ENCODE measurements at places on chromosomes 7 and 10.
A peak's percentile ranks its signal among the peaks of the same experiment; 100 is the strongest.

GRCh38 chr7:140165422-140165821 is 11.4 kb downstream of the KDM7A start:
- DNase-seq = no peak

GRCh38 chr10:58651040-58651439 is 138.4 kb downstream of the BICC1 start:
- no peak for DNase-seq

GRCh38 chr7:25944777-25945515 is 207.1 kb upstream of the NFE2L3 start:
- DNase-seq = no peak

DNA sequence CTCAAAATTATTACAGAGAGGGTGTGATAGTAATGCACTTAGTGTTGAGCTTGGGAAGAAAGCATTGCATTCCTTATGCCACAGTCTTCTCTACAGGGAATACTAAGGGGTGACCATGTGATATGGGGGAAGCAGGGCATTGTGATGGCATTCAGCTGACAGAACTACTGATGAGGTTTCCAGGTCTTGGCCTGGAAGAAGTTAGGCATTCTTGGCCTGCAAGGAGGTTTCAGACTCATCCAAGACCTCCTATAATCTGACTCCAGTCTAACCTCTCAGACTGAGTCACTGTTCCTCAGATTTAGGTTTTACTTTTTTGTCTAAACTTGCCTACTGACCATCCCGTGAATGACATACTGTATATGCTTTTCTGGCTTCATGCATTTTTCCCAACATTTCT is 7.9 kb downstream of the STMP1 start:
- no peak for DNase-seq

GRCh38 chr10:27531336-27531847 is 27.3 kb downstream of the RAB18 start:
- no peak for DNase-seq

DNA sequence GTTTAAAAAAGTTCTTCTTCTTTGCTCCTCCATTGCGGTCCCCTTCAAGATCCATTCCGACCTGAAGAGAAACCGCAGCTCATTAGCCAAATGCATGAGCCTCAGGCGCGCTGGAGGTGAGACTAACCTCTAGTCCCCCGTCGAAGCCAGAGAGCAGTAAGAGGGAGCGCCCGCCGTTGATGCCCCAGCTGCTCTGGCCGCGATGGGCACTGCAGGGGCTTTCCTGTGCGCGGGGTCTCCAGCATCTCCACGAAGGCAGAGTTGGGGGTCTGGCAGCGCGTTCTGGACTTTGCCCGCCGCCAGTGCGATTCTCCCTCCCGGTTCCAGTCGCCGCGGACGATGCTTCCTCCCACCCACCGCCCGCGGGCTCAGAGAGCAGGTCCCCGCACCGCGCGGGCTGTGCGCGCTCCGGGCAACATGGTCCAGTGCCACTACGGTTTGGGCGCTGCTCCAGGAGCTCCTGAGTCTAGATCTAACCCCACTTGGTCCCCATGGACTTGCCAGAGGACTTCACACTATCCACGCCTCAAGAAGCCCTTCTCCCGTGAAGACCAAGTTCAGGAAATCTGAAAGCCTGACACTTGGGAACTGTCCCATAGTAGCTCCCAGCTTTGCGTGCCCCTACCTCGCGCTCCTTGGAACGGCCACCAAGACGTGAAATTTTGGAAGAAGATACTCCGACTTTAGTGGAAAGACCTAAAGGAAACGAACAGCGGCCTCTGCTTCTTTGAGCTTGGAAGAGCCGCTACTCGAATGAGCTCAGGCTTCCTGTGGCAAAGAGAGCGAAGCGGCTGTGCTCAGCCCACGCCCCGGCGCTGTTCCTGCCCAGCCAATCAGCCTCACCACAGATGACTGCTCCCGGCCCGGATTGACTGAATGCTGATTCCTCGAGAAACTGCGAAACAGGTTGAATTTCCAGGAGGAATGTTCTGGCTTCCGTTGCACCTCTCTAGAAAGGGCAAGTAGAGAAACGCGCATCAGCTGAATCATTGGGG is at the start of gene ABCB1:
Gene ABCB1, minus strand, starts transcription at position 755 of the 995 bp plus-strand sequence. Its CDS starts 700 bp downstream, at position 55.
- peak; percentile 35 for DNase-seq

GRCh38 chr7:51354897-51355296 is 38.3 kb upstream of the COBL start:
- no peak for DNase-seq

DNA sequence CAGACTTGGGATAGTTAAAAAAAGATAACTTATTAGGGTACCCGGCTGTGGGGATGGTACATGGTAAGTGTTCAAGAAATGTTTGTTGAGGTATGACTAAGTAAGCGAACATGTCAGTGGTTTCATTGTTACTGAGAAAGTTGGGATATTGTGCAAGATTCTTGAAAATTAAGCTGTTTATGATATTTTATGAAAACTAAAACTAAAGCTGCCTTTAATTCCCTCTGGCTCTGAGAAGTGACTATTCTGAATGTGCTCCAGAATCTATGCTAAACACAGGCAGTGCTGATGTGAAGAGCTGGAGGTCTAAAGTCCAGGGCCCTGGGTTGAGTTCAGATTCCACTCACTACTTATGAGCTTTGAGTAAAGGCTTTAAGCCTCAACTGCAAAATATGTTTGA is 72.9 kb downstream of the AOAH start:
- no peak for DNase-seq

- no peak for DNase-seq
Measured at GRCh38 chr10:17735166-17735941, 16.6 kb upstream of the TMEM236 start.

GRCh38 chr10:43218206-43218950 is 48.5 kb downstream of the RASGEF1A start:
- DNase-seq = no peak

- DNase-seq = no peak
Measured at GRCh38 chr7:81833401-81833800, 63.6 kb upstream of the HGF start.

DNA sequence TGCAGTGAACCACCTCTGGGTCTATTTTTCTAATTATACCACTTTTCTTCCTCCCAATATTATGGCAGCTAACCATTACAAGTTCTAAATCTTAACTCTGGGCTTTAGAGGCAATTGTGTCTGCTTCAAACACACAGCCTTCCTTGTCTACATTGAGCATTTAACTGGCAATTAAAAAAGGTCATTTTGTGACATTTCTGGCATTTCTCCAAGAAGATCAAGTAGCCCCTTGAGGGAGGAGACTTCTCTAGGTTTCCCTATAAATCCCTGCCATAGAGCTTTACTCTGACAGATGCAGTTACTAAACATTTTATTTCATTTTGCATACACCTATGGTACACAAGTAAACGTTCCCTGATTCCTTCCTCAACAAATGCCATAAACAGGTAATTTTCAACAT is 33.4 kb upstream of the FAM133B start:
- DNase-seq = no peak

DNA sequence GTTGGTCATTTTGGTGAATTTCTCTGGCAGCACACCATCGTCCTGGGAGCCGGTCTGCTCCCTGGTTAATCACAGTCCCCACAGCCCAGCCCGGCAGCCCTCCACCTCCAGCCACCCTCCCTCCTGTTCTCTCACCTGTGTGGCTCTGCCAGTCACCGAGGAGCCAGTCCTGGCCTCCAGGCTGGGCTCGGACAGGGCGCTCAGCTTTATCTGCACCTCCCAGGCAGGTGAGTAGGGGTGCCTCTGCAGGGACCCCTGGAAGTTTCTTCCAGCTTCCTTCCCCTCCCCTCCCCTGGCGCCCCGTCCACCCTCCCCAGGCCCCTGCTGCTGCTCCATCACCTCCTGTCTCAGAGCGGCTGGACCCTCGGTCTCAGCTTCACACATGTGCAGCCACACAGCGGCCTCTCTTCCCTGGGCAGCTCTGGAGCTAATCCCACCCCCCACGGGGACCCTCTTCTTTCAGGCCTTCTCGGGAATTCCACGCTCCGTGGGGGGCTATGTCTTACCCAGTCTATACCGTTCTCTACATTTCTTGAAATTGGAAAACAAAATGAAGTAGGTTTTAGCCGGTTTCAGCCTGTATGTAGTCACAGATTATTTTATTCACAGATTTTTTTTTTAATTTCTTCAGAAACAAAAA is 213.9 kb upstream of the PPP2R2D start:
- no peak for DNase-seq

DNA sequence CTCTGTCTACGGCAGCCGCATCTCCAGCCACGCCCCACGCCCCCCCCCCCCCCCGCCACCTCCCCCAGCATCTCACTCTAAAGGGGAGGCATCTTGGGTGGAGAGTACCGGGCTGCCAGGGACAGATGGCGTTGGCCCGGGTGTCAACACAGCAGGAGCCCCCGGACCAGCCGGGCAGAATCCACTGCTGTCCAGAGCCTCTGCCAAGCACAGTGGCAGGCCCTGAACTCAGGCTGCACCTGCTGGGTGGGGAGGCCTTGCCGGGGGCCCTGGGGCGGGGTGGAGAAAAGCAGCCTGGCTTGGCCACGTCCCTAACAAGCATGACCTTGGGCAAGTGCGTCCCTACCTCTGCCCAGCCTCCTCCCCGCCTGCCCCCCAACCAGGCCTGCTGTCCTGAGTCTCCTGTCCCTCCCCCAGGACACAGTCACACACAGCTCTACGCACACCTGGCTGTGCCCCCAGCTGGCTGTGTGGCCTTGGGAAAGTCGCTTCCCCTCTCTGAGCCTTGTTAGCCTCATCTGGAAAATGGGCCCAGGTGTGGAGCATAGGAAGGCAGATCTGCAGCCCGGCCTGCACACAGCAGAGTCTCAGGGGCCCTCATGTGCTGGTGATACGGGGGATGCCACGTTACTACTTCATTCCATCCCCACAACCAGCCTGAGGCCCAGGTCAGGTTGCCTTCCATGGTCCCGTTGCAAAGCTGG is 45.2 kb downstream of the MICALL2 start:
- DNase-seq = no peak

- DNase-seq = no peak
Measured at GRCh38 chr7:54878339-54878738, 119.3 kb upstream of the SEC61G start.

GRCh38 chr7:155377838-155378579 is 79.9 kb upstream of the EN2 start:
- DNase-seq = no peak

DNA sequence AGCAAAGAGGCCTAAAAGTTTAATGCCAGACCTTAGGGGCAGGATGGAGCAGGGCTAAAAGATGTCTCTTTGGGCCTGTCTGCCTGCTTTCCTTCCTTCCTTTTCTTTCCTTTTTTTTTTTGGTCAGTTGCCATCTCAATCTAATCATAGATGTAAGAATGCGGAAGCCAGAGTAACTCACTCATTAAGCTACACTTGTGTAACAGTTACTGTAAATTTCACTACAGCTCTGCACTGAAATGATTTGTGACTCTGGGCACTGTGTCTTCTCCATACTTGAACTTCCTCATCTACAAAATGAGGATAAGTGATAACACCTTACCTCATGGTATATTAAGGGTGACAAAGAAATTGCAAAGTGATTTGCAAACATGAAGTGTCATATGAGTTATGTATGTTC is 75.5 kb upstream of the AGK start:
- no peak for DNase-seq

- no peak for DNase-seq
Measured at GRCh38 chr7:91191771-91192170, 72.5 kb upstream of the FZD1 start.

GRCh38 chr10:79101560-79102497 is 33.1 kb downstream of the ZMIZ1 start:
- no peak for DNase-seq

GRCh38 chr7:45031829-45032228 is 31.8 kb downstream of the CCM2 start:
- no peak for DNase-seq

DNA sequence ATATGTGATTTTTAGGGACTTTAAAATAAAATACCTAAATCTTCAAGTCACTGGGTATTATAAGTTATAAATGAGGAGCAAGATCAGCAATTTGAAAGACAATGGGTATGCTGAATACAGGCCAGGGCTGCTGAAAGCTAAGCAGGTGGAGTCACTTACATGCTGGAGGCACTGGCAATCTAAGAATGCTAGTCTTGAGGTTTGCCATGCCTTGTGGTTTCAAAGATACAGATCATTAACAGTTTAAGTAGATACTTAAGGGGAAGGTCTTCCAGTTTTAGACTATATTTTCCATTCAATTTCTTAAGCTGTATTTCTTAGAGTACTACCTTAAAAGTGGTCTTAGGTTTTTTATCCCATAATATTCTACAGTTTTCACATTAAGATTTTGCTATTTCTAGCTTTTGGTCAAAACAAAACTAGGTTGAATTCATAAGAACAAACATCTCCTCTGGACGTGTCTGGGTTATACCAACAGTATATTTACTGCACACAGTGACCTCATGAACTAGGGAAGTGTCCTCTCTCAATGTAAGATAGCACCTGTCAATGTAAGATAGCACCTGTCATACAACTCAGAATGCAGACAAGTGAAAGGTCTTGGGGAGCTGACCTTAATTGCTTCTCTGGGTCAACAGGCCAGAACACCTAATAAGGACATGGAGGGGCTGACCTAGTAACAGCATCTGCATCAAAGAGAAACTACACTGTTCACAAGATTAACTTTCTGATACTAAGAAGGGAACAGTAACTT is 2.0 kb downstream of the SRI start:
- no peak for DNase-seq

GRCh38 chr10:80672613-80673012 is 134.9 kb downstream of the SH2D4B start:
- DNase-seq = no peak

- DNase-seq = no peak
Measured at GRCh38 chr7:39304178-39304577, 262.0 kb upstream of the YAE1 start.

DNA sequence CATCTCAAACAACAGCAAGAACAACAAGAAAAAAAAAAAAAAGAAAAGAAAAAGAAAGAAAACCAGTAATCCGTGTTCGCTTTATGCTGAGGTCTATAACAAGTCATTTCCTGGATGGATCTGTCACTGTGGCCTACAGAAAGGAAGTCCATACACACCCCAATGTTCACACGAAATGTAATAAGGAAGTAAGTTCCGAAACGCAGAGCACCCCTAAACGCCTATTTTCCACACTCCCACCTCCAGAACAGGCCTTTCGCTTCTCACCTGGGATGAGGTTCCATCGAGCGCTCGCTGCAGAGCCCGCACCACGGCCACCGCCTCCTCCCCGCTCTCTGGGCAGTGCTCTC is 735 bp downstream of the ZNF394 start:
- no peak for DNase-seq

GRCh38 chr7:148982654-148983199 is 45.6 kb downstream of the PDIA4 start:
- DNase-seq = no peak

GRCh38 chr7:144468990-144469732 is 65.7 kb upstream of the NOBOX start:
- no peak for DNase-seq

GRCh38 chr10:29860166-29860565 is 199.2 kb downstream of the JCAD start:
- no peak for DNase-seq
